ENCODE measurements at places on chromosomes 7 and 10.
A peak's percentile ranks its signal among the peaks of the same experiment; 100 is the strongest.

DNA sequence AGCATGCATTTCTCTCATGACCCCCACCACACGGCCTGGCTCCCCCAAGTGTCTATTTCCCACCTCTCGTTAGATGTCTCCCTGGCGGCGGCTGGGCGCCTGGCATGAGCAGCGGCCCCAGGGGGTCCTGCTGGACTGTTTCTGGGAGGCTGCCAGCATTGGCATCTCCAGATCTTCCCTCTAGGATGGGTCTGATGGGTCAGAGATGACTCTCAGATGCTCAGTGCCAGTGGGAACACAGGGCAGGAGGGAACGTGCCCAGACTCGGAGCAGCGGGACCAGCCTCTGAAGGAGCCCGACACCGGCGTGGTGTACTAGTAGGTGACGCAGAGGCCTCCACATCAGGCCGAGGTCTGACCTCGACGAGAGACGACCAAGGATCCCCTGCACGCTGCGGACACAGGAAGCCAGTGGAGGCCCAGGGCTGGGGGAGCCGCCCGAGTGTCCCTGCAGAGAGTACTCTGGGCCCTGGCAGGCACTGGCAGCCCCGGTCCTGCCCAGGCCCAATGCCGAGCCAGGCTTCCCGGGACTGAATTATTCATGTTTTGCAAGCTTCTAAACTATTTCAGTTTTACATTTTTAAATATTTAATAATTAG lies 238.8 kb downstream of the ELFN1 start:
- DNase-seq, result no peak

- peak; percentile 96 for DNase-seq
Measured at GRCh38 chr7:94004024-94004951, at the start of gene BET1. TSS of gene BET1 (minus strand) at chr7:94004355. CDS start at chr7:94004216, 139 bp downstream.

DNA sequence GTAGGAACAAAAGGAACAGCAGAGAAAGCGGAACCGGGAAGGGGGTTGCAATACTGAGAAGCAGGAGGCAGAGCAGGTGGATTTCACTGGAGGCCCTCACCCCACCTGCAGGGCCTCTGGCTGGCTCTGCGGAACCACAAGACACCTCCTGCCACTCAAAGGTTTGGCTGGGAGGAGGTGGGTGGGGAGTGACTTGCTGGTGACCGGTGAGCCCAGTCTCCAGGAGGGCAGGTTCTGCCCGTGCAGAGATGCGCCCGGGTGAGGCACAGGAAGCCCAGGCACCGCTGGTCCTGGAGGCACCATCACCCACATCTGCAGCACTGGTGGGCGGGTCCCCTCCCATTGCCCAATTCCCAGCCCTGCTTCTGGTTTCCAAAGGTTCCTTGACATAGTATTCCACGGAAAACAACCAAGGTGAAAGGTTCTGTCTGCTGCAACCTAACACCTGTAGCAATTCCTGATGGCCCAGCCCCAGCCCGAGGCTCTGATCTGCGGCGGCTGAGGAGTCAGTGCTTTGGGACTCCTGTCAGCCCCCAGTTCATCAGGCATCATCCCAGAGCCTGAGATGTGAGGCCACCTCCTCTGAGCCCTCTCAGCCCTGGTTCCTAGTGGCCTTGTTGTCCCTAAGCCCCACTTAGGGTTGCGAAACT lies 64.4 kb downstream of the CALML3 start:
- no peak for DNase-seq

DNA sequence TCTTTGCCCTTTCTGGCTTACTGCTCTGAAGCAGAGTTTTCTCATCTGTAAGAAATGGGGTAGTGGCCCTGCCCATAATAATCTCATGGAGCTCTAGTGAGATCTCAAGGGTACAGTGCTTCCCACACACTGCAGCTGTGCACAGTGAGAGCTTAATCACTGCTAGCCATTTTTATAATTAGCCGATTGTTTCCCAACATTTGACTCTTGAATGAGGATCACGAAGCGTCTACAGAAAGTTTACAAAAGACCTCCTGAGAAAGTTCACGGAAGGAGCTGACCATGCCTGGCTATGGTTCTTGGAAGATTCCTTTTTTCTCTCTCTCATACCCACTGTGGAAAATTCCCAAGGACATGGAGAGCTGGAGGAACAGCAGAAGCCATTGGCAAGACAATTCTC lies 70.4 kb downstream of the FAM171A1 start:
- DNase-seq, result no peak

GRCh38 chr7:128217030-128217805 lies 23.9 kb upstream of the LEP start:
- no peak for DNase-seq

- peak; percentile 73 for DNase-seq
Measured at GRCh38 chr10:102009801-102010425, 46.1 kb downstream of the ARMH3 start.

GRCh38 chr10:98141484-98142073 lies 7.1 kb downstream of the R3HCC1L start:
- no peak for DNase-seq

GRCh38 chr10:12768156-12769100 lies 233.1 kb downstream of the CCDC3 start:
- DNase-seq, result no peak

DNA sequence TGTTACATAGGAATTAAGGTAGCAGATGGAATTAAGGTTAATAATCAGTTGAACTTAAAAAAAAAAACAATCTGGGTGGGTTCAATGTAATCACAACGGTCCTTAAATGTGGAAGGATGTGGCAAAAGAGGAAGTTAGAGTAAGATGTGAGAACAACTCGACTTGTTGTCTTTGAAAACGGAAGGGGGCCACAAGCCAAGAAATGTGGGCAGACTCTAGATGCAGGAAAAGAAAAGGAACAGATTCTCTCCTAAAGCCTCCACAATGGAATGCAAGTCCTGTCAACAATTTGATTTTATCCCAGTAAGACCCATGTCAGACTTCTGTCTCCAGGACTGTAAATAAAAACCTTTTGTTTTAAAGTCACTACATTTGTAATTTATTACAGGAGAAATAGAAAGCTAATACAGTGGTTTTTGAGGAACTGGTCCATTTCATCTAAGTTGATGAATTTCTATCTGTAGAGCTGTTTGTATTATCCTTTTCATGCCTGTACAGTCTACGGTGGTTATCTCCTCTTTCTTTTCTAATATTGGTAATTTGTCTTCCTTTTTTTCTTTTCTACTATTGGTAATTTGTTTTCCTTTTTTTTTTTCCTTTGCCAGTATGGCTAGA lies 8.6 kb downstream of the MCMBP start:
- no peak for DNase-seq

DNA sequence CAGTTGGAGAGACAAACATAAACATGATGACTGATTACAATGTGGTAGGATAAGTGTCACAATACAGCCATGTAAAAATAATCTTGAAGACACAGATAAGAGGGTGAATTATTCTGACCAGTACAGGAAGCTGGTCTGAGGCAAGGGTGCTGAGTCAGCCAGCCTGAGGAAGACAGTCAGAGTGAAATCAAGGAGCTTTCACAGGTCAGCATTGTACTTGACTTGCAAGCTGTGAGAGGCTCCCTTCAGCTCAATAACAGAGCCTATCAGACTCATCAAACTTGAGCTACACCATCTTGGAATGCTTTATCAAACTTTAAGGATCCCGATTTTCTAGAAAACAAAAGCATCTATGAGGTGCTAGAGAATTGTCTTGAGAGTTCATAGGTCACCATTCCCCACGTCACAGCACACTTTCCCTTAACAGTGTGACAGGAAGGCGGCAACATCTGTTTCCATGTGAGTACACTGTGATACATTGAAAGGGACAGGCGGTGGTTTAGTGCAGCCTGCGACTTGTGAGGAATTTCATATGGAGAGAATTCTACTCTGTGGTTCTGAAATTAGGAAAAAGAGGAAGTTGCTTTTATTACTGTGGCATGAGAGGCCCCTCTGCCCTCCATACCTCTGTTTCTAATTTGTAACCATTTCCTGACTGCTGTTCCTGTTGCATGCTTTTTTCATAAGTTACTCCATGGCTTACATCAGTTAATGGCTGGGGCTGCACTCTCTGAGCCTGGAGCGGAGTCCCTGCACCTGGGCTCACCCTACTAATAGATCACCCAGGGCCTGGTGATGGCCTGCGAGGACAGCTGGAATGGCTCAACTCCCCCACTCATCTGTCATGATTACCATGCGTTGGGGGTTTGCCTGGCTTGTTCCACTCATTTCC lies 417.1 kb downstream of the SUGCT start:
- DNase-seq, result no peak

DNA sequence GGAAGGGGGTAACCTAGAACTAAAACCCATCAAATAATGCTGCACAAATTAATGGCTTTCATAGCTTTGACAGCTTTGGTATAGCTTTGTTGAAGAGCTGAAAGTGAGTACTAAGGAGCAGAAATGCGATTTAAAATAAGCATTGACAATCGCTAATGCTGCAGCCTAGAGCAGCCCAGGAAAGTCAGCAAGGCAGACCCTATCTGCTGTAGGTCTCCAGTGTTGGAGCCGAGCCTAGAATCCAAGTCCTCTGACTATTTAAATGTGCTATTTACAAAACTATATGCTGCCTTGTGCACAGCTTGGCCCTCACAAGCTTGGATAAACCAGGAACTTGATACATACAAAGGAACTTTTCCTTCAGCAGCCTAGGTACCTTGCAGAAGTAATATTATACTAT lies 64.9 kb upstream of the ASAH2 start:
- DNase-seq, result no peak

Measured in T47D (cell line).